ENCODE measurements at places on chromosomes 1 and 21. TPM values are rescaled to one million over a fixed set of nuclear protein-coding genes. Genes with fewer than 3 reads are reported as not detected.

IL12RB2 gene
- total RNA-seq = 0.12 TPM

SELENBP1 gene
- total RNA-seq = 7.5 TPM

CITED4 gene
- 97.2 TPM for total RNA-seq

RHCE gene
- total RNA-seq = 0.25 TPM

PRSS38 gene
- not detected for total RNA-seq

HPCA gene
- 0.45 TPM for total RNA-seq

EFNA3 gene
- total RNA-seq = 11.6 TPM

LINGO4 gene
- total RNA-seq = not detected

VTCN1 gene
- not detected for total RNA-seq

S100A14 gene
- 0.67 TPM for total RNA-seq

NTRK1 gene
- total RNA-seq = 0.18 TPM

SMIM12 gene
- 58.2 TPM for total RNA-seq

KRTAP12-2 gene
- not detected for total RNA-seq

S100A7 gene
- not detected for total RNA-seq

CFAP141 gene
- total RNA-seq = not detected

EDN2 gene
- 41.6 TPM for total RNA-seq

DNAH14 gene
- 15.3 TPM for total RNA-seq

Measured in A549 treated with Hydrocortisone at 1 μM for 4 hours (cell line).